CD4-positive, alpha-beta T cell treated with Interleukin-17A for 4 hours (primary cell): ENCODE measurements at places on chromosomes 1 and 21.

DNA sequence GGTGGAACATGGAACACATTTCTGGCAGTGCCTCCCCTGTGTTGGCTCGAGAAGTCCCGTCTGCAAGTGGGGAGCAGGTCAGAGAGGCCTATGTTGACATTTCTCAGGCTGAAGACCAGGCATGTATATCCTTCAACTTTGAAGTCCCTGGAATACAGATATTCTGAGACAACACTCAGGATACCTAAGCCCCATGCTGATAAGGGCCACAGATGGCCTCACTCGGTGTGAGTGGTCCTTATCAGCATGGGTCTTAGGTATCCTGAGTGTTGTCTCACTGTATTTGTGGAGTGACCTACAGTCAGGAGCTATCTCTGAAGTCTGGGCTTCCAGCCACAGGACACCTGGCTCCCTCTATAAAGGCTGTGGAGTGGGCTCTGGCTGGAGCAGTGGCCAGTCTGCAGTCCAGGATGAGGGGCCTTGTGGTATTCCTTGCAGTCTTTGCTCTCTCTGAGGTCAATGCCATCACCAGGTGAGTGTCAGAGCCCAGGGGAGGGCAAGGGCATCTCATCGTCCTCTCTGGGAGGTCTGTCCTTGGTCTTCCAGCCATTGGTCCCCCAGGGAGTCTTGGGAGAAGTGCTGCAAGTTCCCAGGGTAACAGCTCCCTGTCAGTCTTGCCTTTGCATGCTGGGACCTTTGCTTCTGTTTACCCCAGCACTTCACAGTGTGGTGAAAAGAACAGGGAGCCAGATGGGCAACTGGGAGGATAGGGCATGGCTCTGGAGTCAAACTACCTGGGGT, 29.6 kb downstream of the PROK1 start:
- no peak for DNase-seq

DNA sequence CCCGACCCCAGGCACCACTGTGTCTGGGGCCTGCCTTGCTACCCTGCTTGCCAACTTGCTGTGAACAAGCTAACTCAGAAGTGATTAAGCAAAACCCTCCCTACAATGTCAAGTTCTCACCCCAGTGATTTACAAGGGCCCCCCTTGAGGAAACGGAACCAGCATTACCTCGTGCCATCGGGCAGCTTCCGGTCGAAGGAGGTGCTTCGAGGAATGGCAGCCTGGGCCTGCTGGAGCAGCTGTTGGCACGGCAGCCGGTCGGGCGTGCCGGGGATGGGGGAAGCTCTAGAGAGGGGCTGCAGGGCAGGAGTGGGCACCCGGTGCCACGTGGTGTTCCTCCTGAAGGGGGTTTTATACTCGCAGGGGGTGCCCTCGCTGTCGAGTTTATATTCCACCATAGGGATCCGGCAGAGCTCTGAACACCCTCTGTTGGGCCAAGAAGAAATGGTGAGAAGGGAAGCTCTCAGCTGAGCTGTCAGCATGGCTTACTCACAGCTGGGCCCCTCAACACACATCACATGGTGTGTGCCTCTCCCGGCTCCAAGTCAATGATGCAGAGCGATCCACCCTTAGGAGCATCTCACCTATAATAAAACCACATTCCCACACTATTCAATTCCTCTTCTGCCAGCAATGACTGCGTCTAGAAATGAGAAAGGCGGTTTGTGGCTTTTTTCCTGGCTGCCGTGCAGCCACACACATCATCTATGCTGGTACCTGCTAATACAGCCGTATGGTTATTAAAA, 184.4 kb downstream of the SIPA1L2 start:
- no peak for DNase-seq

DNA sequence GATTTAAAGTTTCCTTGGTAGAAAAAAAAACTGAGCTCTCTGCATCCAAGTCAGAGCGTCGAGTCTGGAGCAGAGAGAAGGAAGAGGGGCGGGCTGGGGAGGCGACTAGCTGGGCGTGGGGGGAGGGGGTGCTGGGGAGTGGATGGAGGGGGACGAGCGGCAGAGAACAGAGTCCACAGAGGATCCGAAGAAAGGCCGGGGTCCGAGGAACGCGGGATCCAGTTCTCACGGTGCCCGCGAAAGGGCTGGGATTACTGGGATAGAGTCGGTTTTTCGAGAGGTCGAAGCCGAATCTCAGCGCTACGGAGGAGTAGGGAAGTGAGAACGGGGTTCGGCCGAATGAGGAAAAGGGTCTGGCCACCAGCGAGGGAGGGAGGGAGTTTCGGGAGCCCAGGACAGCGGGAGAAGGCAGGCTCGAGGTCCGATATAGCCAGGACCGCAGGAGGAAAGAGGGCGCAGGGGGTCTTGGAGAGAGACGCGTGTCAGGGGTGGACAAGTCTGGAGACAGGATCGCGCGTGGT, 665 bp downstream of the DAB1 start:
- no peak for DNase-seq

DNA sequence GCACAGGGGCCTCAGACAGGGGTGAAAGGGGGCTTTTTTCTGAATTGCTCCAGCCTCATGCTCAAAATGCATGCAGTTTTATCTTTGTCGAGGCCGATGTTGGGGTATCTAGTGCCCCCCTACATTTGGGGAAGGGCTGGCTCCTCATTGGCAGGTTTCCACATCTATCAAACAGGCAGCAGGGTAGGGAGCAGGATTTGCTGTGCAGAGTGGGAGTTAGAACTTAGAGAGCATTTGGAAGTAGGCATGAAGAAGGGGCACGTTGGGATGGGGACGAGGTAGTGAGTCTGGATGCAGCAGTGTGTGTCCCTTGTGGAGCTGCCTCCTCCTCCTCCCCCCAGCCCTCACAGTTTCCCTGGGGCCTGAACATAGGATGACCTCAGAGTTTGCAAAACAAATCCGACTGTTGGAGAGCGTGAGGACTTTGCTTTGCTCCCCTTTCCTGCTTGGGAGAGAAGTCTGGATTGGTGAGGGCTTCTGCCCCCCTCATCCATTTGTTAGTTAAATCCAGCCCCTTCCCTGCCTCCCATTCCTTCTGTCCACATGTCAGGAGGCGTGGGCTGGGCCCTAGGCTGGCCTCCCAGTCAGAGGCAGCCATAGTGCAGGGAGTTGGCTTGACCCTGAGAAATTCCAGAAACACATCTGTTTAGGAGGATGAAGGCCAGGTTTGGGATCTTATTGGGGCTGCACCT, 36.9 kb upstream of the GPR37L1 start:
- DNase-seq = no peak

- no peak for DNase-seq
These were observed 38.7 kb downstream of the TRIM62 start for GRCh38 chr1:33143176-33143575.

GRCh38 chr1:63276624-63277023, 45.7 kb upstream of the FOXD3 start:
- DNase-seq = no peak

GRCh38 chr1:109181807-109182163, 31.9 kb upstream of the SARS1 start:
- no peak for DNase-seq

- DNase-seq = no peak
These were observed 21.3 kb downstream of the LSS start for GRCh38 chr21:46207006-46207919.

DNA sequence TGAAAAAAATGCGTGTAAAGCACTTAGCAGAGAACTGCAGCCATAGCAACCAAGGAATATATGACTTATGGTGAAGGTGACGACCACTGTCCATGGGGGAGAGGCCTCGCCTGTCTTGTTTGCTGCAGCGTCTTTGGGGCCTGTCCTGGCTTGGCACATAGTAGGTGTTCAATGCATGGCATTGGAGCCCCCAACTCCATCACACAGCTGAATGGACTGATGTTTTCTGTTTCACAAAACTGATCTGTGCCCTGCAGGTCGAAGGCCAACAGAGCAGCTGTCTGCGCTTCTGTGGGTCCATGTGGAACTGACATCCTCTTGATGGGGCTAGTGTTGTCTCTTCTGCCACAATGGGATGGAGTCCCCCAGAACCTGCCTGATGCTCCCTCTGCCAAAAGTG, 296.0 kb downstream of the PTPRU start:
- no peak for DNase-seq

DNA sequence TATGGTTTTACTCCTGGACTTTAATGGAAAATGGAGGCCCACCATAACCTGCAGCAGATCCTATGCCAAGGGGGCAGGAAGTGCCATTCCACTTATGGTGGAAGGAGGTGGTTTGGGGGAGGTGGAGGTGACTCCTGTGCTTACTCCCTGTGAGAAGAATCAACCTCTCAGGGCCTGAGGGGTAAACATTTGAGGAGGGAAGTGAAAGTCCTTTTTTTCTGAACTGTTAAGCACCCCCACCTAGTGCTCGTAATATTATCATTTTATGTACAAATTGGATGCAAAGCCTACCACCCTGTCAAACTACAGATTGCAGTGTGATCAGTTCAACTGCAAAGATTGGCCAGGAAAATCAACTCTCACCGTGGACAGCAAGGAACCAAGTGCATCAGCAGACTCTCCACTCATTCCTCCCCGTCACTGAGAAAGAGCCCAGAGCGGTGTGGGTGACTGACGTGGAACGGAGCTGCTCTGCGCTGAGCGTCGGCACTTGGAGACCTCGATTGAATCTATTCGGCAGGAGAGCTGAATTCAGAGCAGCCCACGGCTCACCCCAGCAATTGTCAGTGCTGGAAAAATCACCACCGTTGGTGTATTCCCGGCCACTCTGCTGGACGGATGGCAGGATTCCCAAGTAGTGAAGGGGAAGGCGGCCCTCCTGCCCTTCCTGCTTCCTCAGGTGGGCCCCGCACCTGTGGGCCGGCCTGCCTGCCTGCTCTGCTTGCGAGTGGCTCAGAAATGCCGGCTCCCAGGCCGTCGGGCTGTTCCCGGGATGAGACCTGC, 46.8 kb upstream of the COX20 start:
- DNase-seq = no peak

DNA sequence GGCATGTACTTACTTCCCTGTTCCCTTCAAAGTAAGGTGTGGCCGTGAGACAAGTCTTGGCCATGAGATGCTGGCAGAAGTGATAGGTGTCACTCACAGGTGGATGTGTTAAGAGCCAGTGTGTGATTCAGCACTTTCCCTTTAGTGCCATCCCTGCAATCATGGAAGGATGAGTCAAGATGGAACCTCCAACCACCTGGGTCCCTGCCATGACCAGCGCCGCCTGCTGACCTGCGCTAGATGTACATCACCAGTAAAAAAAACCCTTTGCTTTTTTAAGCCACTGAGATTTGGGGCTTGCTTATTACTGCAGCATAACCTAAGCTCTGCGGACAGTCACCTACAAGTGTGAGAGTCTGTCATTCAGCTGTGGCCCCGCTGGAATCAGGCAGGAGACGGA, 71.7 kb downstream of the TOMM20 start:
- no peak for DNase-seq

DNA sequence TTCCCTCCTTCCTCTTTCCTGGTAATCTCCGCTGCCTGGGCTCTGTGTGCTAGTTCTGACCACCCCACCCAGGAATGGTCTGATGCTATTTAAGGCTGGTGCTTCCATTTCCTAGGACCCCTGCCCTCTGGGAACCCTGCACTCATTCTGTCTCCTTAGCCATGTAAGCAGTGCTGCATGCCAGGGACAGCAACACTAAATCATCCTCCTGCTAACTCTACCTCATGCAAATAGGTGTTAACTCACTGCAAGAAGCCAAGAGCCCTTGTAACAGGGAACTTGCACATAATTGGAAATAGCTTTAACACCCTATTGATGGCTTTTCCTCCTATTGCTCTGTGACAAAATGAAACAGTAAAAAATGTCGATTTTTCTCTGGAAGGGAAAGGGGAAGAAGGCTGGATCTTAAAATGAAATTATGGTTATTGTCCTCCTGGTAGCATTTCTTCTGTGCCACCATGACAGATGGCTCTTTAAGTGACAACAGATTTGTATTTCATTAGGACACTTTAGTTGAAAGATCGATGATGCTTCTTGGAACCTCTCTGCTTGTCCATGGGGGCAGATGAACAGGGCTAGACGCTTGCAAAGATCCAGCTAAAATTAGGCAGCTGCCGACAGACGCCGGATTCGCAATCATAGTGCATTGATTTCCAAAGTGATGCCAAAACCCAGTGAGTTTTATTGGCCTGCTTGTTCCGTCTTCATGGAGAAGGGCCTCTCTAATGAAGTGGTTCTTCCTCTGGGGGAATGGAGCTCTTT, 551.7 kb downstream of the MATN1 start:
- no peak for DNase-seq

DNA sequence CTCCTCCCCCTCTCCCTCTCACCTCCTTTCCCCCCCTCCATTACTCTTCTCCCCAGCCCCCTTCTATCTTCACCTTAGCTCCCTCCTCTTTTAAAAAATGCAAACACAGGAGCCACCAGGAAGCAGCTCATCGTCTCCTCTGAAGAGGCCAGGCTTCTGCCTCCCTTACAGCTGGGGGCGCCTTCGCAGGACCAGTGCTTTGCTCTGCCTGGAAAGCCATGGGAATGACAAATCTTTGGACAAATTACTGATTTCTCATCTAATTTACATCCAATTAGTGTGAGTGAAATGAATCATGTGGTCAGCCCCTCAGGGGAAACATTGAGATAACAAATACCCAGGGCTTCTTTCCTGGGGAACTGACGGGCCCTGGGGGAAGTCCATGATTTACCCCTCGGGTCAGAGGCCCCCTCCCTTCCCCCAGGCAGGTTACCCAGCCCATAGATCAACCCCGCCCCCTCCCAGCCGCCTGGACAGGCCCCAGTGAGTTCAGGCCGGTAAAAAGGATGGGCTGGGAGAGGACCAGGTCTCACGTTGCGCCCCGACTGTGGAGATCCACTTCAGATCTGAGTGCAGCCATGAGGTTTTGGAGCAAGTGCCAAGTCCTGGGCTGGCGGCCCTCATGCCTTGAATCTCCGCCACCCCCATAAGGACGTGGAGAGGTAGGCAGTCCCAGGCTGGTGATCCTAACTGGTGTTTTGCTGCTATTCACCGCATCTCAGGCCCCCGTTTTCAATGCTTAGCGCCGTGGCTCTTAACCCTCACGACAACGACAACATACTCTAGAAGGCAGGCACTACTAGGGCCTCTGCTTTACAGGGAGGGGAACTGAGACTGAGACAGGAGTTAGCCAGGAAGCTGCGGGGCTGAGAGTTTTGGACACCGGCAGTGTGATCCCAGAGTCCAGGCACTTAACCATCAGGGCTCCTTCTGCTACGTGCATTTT, 300.8 kb downstream of the RRAGC start:
- peak; percentile 23 for DNase-seq

- DNase-seq = no peak
These were observed 108.1 kb upstream of the EDN2 start for GRCh38 chr1:41592451-41593125.

DNA sequence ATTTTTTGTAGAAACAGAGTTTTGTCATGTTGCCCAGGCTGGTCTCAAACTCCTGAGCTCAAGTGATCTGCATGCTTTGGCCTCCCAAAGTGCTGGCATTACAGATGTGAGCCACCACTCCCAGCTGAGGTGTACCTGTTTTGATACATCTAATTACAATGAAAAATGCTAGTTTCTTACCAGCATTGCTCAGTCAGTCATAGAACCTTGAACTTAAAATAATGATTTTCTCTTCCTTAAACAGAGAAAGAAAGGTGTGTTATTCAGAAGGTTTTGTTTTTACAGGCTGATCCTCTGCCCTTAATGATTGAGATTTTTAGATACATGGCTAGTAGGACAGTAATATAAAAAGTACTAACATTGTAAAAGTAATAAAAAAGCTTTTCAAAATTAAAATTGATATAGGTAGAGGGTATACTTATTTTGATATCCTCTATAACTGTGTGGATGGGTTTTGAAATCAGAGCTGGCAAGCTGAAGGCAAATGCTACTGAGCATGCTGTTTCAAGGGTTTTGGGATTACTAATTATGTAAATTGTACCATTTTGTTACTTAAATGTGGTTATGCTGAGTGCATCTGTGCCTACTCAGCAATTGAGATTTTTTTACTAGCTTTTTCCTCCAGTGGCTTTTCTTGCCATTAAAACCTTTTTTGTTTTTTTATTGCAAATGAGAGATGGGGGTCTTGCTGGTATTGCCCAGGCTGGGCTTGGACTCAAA, 16.1 kb downstream of the PRRC2C start:
- no peak for DNase-seq

GRCh38 chr1:46254668-46255067, 7.1 kb downstream of the RAD54L start:
- no peak for DNase-seq
